ENCODE measurements at places on chromosomes 12 and 14.

- DNase-seq: no peak
Observed at GRCh38 chr12:70609739-70610491, 27.3 kb downstream of the PTPRB start.

GRCh38 chr12:19978193-19978592 lies 390.1 kb upstream of the PDE3A start:
- no peak for DNase-seq

- DNase-seq: no peak
Observed at GRCh38 chr12:58639318-58639934, 280.9 kb downstream of the LRIG3 start.

DNA sequence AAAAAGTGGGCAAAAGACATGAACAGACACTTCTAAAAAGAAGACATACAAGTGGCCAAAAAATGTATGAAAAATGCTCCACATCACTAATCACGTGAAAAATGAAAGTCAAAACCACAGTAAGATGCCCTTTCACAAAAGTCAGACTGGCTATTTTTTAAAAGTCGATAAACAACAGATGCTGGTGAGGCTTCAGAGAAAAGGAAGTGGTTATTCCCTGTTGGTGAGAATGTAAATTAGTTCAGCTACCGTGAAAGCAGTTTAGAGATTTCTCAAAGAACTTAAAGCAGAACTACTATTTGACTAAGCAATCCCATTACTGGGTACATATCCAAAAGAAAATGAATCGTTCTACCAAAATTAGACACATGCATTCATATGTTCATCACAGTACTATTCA lies 237.0 kb downstream of the KIF21A start:
- DNase-seq: no peak

- DNase-seq: no peak
Observed at GRCh38 chr14:105931808-105932483, 405.6 kb downstream of the TMEM121 start.

DNA sequence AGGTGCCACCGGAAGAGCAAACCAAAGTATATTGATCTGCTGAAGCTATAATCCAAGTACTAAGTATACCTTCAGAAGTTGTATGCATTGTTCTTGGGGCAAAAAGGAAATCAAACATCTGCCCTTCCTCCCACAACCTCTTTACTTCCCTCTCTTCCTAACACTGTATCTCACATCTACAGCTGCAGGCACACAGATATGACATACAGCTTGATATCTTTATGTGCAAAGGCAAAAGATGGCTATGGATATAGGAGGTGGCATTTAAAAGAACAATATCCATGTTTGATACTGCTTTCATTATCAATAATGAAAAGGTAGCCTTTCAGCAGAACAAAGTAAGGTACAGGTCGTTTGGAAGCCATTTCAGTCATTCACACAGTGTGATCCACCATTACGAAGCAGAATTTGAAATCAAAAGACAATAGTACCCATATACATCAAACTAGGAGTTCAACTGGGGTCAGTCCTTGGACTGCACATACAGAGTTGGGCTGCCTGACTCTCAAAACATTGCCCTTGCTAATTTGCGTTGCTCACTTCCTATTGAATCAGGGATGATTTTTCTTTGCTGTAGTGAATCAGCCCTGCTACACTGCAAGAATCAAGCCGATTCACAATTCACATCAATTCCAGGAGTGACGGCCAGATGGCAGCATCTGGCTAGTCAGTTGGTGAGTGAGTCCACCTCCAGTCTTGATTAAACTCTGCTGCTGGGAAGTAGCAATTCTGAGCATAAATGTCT lies 8.9 kb downstream of the ANG start:
- peak; percentile 28 for DNase-seq

GRCh38 chr14:60287452-60287851 lies 38.4 kb downstream of the PPM1A start:
- DNase-seq: no peak

- no peak for DNase-seq
Observed at GRCh38 chr14:50318031-50318626, 6.0 kb downstream of the DMAC2L start.

DNA sequence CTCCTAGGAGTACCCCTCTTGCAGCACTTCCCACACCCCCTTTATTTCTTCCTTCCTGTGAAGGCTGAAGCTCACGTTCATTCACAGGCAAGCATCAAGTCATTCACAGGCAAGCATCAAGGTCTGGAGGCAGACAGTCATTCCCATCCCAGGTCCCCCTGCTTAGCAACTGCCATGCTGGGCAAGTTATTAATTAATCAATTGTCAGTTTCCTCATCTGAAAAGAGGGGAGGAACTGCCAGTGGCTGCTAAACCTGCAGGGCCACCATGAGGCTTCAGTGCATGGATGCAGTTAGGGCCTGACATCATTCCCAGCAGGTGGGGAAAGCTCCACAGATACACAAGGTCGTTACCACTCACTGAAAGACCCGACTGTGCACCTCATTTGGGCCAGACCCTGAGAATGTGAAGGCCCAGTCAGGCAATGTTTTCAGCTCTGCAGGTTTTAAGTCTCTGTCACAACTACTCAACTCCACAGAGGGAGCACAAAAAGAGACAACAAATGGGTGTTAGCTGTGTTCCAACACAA lies 85.0 kb upstream of the GPR68 start:
- DNase-seq: no peak

GRCh38 chr12:88202500-88202899 lies 60.4 kb downstream of the TMTC3 start:
- no peak for DNase-seq

Data from stimulated activated CD8-positive, alpha-beta memory T cell treated with anti-CD3 and anti-CD28 coated beads, Interleukin-7, amount 100 ng/mL, for 24 hours (primary cell).